ENCODE measurements at places on chromosomes 11 and 22.

GRCh38 chr11:111729831-111730311 is 36.3 kb downstream of the PPP2R1B start:
- DNase-seq = no peak

DNA sequence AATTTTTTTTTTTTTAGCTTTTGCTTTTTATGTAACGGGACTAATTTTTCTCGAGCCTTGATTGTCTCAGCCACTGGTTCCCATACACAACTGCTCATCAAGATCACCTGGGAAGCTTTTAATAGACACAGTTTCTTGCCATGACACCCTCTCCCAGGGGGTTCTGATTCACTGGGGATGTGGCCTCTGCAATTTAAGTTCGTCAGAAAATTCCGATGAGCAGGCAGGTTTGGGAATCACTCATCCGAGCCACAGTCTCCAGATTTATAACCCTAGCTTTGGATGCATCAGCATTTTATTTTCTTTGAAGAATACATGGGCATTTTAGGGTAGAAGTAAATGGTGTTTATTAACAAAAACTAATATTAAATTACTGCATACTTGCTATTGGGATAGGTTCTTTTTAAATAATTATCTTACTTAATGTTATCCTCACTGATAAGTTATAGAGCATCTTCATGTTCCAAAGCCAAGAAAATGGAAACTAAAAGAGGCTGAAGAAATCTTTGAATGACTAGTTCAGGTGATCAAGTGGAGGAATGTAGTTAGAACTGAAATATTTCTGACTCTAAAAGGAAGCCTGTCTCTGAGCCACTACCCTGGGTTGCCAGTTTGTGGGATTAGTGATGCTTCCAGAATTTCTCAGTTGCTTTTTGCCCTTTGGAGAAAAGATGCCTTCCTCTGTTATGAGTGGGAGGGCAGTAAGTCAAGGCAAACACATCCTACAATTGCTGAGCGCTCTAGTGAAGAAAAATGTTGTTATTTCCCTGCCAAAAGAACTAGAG is 319.0 kb downstream of the DDX10 start:
- DNase-seq = no peak

GRCh38 chr11:46999217-46999616 is 62.7 kb downstream of the CSTPP1 start:
- no peak for DNase-seq

- no peak for DNase-seq
These were observed 101.6 kb downstream of the CSNK2A3 start for GRCh38 chr11:11251394-11251970.

GRCh38 chr11:72552399-72552910 is 118.1 kb upstream of the CLPB start:
- DNase-seq = no peak

DNA sequence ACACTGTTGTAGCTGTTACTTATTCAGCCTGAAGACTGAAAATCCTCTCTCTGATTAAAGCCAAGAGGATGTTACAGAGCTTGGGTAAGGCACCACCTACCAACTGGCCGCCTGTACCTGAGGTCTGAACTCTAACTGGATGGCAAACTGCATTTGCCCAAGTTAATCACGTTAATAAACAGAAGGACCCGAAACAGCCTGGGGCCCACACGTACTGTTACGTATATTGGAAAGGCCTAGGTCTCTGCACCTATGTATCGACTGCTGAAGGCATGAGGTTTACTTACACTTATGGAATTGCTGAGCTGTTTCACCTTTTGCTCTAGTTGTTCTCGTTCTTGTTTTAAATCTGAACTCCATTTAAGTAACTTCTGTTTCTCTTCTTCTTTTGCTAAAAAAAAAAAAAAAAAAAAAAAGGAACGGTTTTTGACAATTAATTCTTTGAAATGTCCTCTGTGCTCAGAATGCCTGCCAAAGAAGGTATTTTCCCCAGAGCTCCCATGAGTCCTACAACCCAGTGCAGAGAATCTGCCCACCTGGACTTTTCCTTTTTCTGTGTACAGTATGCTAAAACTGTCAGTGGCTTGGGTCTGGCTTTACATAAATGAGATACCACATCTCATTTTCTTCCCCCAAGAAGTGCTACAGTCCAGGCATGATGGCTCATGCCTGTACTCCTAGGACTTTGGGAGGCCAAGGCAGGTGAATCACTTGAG is 13.1 kb downstream of the LARGE2 start:
- no peak for DNase-seq

- DNase-seq = no peak
These were observed 5.6 kb downstream of the DDX6 start for GRCh38 chr11:118785362-118785761.

- DNase-seq = no peak
These were observed 17.3 kb upstream of the FGF19 start for GRCh38 chr11:69721106-69721505.

DNA sequence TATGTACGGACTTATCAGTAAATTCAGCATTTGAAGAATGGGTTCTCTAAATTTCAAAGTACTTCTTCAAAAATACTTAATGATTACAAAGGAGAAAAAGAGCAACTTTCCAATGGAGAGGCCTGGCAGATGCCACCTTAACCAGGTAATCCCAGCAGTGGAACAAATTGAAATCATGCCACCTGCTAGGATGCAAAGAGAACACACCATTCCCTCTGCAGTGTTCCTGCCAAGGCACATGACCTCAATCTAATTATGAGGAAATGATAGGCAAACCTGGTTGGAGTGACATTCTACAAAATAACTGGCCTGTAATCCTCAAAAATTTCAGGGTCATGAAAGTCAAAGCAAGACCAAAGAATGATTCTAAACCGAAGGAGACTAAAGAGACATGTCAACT is 21.5 kb downstream of the TNRC6B start:
- no peak for DNase-seq

DNA sequence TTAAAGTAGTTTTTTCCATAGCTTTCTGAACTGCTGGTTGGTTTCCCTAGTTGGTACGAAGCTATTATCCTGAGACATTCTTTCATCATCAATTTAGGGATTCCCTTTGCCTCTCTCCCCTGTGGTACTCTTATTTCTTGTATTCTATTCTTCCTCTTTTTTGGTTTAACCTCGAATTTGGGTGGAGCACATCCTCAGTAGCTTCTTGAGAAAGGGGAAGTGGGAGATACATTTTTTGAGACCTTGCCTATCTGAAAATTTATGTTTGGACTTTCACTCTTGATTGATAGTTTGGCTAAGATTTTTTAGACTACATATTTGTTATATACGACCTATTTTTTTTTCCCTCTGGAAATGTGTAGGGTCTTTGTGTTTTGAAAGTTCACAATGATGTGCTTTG is 121.7 kb upstream of the ZBED5 start:
- no peak for DNase-seq

- no peak for DNase-seq
These were observed 1.5 kb downstream of the TCF20 start for GRCh38 chr22:42268852-42269410.

DNA sequence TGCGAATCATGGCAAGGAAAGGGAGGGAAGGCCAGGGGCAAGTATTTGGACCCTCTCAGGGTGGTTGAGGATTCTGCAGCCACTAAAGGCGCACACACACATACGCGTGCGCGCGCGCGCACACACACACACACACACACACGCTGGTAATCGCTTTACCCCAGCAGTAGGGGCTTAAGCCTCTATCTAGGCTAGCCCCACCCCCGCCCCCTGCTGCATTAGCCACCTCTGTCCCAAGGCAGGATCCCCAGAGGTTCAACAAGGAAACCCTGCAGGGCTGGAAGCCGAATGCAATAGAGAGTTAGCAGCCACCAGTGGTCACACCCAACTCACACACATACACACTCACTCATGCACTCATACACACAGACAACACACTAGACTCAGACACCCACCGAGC is 28.6 kb upstream of the ELFN2 start:
- no peak for DNase-seq
